ENCODE measurements at places on chromosomes 1 and 21.

GRCh38 chr1:50426702-50427085, 3.5 kb upstream of the DMRTA2 start:
- no peak for DNase-seq

DNA sequence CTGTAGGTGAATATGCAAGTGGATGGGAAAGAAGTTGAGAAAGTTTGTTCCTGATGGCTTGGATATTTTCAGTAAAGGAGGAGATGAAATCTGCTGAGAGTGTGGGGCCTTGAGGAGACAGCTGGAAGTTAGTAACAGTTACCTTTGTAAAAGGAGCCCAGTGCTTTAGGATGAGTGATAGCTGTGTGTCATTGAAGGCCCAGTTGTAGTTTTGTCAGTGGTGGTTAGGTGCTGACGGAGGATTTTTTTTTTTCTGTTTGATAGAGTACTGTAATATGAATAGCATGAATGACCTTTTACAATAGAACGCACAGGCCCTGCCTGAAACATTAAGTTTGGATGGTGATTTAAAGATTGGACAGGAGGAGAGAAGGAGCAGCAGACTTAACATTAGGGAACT, 33.3 kb downstream of the LRRC8D start:
- no peak for DNase-seq

GRCh38 chr1:154972517-154973343, 1.8 kb upstream of the CKS1B start:
- DNase-seq = no peak

DNA sequence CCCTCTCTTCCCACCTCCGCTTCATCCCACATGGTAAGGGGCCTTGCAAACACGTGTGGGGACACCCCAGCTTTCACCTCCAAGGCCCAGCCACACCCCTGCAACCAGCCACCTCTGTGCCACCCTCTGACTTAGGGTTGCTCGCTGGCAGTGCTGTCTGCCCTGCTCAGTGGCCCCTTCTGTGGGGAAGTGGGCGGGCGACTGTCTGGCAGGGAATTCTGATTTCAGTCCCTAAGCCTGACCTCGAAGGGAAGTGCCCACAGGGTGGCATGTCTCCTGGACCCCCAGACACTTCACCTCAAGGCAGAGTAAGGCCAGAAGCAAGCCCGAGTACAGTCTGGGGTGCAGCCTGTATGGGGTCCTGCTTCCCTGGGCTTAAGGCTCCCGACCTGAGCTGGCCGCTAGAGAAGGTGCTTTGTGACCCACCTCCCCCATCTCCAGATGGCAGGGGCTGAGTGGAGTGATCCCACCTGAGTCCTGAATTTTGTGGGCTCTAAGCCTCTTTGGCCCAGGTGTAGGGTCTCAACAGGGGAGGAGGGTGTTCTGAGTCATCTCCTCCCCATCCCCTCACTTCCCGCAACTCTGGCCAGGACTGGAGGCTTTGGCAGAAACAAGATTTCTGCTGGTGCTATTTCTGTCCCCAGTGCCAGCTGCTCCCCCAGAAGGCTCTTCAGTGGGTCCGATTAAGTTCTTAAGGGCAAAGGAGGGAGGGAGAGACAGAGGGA, 7.0 kb downstream of the RD3 start:
- no peak for DNase-seq

DNA sequence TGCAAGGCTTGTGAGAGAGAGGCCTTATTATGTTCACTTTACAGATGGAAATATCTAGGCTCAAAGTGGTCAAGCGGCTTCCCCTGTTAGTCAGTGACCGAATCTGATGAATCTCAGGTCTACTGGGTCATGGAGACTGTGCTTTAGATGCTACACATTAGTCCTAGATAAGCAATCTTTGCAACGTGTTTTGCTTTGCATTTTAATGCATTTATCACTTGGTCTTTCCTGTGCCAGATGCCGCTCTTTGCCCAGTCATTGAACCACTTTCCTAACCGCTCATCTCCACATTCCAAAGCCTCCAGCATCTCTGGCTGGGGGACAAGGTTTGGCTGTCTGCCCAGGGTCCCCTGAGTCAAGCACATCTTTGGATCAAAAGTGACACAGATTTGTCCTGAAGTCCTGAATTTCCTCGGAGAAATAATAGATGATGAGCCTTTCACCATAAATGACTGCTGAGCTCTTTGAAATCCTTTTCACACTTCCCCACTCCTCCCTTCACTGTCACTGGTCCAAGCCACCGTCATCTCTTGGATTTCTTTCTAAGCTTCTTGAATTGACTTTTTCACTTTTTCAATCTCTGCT, 96.0 kb upstream of the USP24 start:
- DNase-seq = no peak

DNA sequence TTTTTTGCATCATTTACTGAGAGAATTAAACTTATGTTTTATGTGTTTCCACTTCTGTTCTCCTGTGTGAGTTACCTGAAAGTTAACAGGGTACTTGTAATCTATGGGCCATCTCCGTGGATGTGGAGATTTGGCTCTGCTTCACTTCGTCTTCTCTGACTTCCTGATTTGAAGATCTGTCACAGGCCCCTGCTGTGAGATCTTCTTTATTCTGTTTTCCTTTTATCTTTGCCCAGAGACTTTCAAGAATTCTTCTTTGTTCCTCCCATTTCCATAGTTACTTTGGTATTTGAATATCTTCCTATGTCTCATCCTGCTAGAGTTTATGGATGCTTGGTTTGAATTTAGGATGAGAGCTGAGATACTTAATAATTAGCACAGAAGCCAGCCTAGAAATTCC, 35.4 kb upstream of the PKN2 start:
- DNase-seq = no peak

DNA sequence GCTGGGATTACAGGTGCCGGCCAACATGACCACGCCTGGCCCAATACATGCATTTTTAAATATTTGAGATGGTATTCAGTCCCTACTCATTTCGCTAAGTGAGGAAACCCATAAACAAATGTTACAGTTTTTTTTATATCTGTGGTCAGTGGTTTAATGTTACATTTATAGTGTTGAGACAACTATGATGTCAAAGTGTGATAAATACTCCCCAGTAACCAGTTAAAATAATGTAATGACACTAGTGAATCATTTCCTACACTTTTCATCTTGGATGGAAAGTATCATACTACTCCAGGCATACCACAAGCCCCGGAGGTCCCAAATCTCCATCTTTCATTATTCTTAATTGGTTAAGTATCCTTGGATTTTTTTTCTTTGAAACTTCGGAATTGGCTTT, 87.5 kb upstream of the KIF26B start:
- no peak for DNase-seq

DNA sequence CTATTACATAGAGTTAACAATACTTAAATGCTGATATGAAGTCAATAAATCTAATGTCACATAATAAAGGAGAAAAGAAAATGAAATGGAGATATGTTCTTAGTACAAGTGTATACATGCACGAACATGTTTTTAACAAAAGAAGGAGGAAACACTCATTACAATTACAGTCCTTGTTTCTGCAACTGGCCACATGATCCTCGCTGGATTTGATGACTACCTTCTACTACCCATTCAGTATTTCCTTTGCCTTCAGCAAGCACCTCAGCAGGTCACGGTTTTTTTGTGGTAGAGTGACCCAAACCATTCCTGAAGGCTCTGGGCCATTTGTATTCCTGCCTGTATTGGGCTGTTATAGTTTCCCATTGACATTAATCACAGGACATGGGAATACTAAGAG, 172.8 kb upstream of the CXADR start:
- no peak for DNase-seq

- no peak for DNase-seq
These were observed 2.9 kb upstream of the DIP2A start for GRCh38 chr21:46455575-46456385.

DNA sequence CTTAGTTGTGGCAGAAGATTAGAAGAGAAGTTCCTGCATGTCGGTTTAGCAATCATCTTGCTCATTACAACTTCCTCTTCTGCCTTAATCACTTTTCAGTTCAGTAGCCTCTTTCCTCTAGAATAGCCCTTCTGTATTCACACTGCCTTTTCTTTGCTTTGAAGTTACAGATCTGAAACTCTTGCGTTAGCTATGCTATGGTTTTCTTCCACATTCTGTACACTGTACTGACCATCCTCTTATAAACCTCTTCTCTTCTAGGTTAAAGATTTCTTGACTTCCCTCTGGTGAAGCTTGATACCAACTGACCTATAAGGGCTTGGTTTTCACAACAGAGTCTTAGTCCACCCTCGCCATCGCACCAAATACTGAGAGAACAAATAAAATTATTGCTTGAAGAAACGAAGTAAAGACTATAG, 35.0 kb downstream of the C21orf91 start:
- no peak for DNase-seq

DNA sequence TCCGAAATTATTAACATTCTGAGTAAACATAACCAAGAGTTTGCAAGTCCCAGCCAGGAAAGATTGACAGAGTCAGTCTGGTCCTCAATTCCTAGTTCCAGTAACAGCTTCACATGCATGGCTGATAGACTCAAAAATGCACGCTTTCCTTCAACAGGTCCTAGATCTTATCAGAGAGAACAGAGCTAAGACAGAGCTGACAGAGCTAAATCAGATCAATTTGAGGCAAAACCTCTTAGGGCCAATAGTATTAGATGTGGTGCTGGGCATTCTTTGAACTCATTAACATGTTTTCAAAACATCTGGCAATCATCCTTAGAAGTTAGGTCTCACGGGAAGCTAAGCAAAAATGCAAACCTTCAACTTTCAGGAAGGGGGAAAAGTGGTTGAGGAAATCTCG, 114.0 kb downstream of the GREM2 start:
- DNase-seq = no peak

DNA sequence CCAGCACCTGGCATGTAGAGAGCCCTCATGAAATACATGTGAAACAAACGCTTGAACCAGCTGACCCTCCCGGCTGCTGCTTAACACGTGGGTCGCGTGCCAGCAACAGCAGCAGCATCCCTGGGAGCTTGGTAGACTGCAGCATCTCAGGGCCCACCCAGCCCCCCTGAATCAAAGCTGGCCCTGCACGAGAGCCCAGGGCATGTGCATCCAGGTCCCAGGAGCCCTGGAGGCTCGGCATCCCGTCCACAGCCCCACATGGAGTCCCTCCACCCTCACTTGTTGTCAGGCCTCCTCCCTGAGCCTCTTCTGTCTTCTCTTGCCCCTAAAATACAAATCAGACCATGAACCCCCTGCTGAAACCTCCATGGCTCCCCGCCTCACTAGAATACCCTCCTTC, 123.1 kb downstream of the MATN1 start:
- DNase-seq = no peak

DNA sequence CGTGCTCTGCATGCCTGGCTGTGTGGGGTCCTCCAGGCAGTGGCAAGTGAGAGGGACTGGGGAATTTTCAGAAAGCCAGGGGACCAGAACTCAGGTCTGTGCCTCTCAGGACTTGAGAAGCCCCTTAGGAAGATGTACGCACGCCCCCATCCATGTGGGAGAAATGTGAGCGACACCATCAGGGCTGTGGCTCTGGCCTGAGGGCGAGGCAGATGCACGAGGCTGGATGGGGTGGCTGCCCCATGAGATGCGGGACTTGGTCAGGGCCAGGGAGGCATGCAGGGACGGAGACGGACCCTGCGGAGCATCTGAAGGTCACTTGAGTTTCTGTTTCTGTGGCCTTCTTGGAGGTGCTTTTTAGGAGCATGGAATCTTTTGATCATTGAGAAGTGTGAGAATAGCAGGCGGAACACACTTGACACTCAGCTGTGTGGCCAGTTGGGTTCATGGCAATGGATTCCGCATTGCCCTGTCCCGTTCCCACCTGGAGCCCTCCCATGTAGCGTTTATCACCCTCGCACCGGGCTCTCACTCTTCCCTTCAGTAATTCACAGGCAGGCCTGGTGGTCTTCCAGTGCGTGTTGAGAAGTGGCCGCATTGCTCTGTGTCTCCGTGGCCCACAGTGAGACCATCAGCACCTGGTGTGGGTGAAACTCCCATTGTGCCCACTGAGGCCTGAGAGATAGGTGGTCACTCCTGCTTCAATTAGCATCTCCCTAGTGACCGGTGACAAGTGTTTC, 30.7 kb upstream of the ACTRT2 start:
- no peak for DNase-seq

- DNase-seq = no peak
These were observed 11.7 kb downstream of the ITLN2 start for GRCh38 chr1:160942926-160943325.

GRCh38 chr1:113654883-113655282, 104.4 kb downstream of the PHTF1 start:
- DNase-seq = no peak

DNA sequence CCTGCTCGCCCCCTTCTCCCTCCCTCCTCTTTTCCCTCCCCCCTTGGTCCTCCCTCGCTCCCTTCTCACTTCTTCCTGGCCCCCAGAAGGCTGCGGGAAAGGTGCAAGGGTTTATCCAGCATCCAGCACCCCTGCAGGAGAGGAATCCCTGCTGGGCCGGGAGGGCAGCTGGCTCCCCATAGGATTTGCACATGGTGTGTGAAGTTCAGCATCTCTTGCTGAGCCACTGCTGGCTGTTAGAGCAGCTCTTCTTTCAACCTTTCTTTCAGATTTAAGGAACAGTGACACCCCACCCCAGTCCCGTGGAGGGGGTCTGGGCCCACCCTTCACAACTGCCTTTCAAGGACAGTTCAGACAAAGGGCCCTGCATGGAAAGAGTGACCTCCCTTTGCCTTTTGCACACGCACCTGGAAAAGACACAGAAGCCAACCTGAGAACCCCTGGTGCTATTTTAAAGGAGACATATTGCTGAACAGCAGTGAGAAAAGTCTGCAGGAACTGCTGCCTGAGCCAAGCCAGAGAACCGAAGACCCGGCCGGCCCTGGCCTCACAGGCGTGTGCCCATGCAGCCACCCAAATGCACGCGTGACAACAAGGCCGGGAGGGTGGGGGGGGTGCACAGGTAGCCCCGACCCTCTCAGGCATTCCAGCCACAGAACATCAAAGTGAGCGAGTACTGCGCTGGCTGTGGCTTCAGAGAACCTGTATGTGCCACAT, 66.6 kb downstream of the SLC37A1 start:
- DNase-seq = no peak

DNA sequence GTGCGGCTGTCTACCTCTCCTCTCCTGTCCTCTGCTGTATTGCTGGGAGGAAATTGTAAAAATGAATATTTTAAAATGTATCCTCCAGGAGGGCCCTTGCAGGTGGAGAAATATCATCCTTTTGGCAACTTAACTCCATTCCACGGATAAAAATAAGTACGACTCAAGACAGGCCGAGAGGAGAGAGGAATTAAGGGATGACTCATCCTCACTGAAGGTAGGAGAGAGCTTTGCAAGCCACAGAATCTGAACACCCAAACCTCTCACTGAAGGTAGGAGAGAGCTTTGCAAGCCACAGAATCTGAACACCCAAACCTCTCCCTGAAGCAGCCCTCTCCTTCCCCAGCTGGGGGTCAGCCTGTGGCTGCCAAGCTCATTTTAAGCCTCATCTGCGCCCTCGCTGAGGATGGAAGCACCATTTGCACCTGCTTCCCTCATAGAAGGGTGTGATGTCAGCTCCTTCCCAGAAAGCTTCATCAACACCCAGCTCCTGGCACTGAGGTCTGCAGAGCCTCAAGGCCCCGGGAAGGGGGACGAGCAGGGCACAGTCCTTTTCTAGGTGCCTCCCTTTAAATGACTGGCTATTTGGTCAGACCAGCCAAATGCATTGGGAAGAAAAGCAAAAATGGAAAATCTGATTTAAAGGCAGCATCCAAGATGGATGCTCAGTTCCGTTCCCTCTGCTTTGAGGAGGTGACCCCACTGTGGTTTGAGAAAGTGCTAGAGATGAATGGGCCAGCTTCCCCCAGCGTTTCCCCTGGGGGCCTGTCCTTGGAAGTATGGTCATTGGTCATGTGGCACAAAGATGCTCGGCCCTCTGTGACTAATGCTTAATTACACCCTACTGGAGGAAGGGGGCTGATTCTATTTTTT, 12.9 kb upstream of the SELENON start:
- no peak for DNase-seq

Measured in activated CD4-positive, alpha-beta T cell treated with anti-CD3 and anti-CD28 coated beads for 48 hours (primary cell).